ENCODE measurements at places on chromosomes 7 and 10. TPM values are rescaled to one million over a fixed set of nuclear protein-coding genes. Genes with fewer than 3 reads are reported as not detected.

The WDFY4 gene
- total RNA-seq: 4.9 TPM

The ZNF485 gene
- 2.4 TPM for total RNA-seq

The EBF3 gene
- total RNA-seq: 0.13 TPM

The RBP3 gene
- total RNA-seq: not detected

The RASA4B gene
- 1.7 TPM for total RNA-seq

The SUN3 gene
- not detected for total RNA-seq

The CREB3L2 gene
- total RNA-seq: 65.3 TPM

The DNAJC30 gene
- total RNA-seq: 3.1 TPM

The SPDYE6 gene
- not detected for total RNA-seq

The SYT15B gene
- total RNA-seq: under 0.01 TPM

The IGFBP1 gene
- total RNA-seq: 0.72 TPM

The AIFM2 gene
- 6.0 TPM for total RNA-seq

The STN1 gene
- total RNA-seq: 22.2 TPM

The TMEM176A gene
- not detected for total RNA-seq

The GJD4 gene
- not detected for total RNA-seq

The TEX36 gene
- not detected for total RNA-seq

The POLD2 gene
- total RNA-seq: 77.5 TPM

The DNAH11 gene
- 4.2 TPM for total RNA-seq

The AASS gene
- 62.6 TPM for total RNA-seq

The MPP7 gene
- total RNA-seq: 0.27 TPM

The LRRTM3 gene
- not detected for total RNA-seq

The MRC1 gene
- 16.2 TPM for total RNA-seq

The ACSL5 gene
- 10.6 TPM for total RNA-seq

The STYXL1 gene
- 26.7 TPM for total RNA-seq

The PRSS37 gene
- not detected for total RNA-seq

The TSPAN13 gene
- 25.4 TPM for total RNA-seq

The ERVW-1 gene
- total RNA-seq: not detected

The GRM3 gene
- total RNA-seq: not detected

The SLC39A12 gene
- total RNA-seq: not detected
